ENCODE measurements at places on chromosomes 7 and 10. TPM values are rescaled to one million over a fixed set of nuclear protein-coding genes. Genes with fewer than 3 reads are reported as not detected.

The SPDYE5 gene
- total RNA-seq: not detected

The ZNF727 gene
- total RNA-seq: 0.25 TPM

The HOXA11 gene
- not detected for total RNA-seq

The C10orf88 gene
- 26.3 TPM for total RNA-seq

The IDI1 gene
- 118 TPM for total RNA-seq

The GIMAP2 gene
- total RNA-seq: 1.5 TPM

The SPDYE8 gene
- total RNA-seq: 0.25 TPM

The MTG1 gene
- total RNA-seq: 15.7 TPM

The SFTPA2 gene
- total RNA-seq: 0.25 TPM

The TACR2 gene
- total RNA-seq: 0.49 TPM

The AKR1C8 gene
- total RNA-seq: not detected

The VGF gene
- 10.1 TPM for total RNA-seq

The NOBOX gene
- total RNA-seq: not detected

The LEP gene
- total RNA-seq: not detected

The FAM107B gene
- total RNA-seq: 62.7 TPM

The PIP gene
- not detected for total RNA-seq

The IL6 gene
- total RNA-seq: not detected

The MEOX2 gene
- total RNA-seq: 0.25 TPM

The MYPN gene
- not detected for total RNA-seq

The UCN3 gene
- not detected for total RNA-seq

The PODXL gene
- total RNA-seq: 21.6 TPM

The GLI3 gene
- total RNA-seq: 12.3 TPM

The EMX2 gene
- total RNA-seq: 3.7 TPM

The CALCR gene
- total RNA-seq: not detected

The CHST15 gene
- 38.8 TPM for total RNA-seq

The HOXA7 gene
- not detected for total RNA-seq

The ADO gene
- total RNA-seq: 29.7 TPM

The FXYD4 gene
- total RNA-seq: not detected

The NPC1L1 gene
- not detected for total RNA-seq

The MAPK8 gene
- total RNA-seq: 216 TPM

The SHH gene
- total RNA-seq: 0.98 TPM

The PPIF gene
- 9.8 TPM for total RNA-seq

The MNX1 gene
- total RNA-seq: not detected

The FAM13C gene
- total RNA-seq: 15.2 TPM

The ZCCHC24 gene
- 5.7 TPM for total RNA-seq

The AMZ1 gene
- total RNA-seq: 1.5 TPM

The SPDYE16 gene
- 0.25 TPM for total RNA-seq
